ENCODE measurements at places on chromosomes 3 and 15.

DNA sequence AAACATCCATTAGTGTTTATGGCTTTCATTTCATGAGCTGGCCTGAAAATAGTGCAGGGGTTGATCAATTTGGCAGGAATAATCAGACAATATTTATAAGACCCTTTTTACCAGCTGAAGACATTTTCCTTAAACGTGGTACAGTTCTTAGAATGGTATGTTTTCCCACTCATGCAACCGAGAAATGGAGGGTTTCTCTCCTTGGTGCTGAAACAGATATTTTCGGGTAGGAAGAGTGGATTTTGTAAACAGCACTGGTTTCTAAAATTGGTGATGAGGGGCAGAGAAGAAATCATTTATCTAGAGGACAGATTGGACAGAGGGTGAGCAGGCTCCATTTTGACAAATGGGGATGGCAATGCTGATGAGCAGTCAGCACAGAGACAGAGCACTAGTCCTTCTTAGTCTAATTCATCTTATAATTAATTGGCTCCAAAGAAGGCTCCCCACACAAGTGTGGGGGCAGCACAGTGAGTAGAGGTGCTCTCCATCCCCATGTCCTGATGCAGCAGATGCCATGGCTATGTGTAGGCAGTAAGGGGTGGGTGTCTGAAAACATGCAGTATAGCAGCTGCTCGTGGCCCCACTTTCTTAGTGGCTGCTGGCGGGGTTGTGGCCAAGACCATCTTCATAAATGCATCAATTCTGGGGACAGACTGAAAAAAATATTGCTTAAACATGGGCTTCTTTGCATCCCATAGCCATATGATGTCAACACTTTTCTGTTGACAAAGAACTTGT, 18.1 kb upstream of the SLC7A14 start:
- DNase-seq = no peak

GRCh38 chr3:96915445-96915844, 101.1 kb downstream of the EPHA6 start:
- DNase-seq = no peak

- no peak for DNase-seq
Measured at GRCh38 chr3:154125378-154126030, 4.3 kb downstream of the ARHGEF26 start.

- peak; percentile 39 for DNase-seq
Measured at GRCh38 chr3:149618151-149619123, 39.4 kb downstream of the WWTR1 start.

DNA sequence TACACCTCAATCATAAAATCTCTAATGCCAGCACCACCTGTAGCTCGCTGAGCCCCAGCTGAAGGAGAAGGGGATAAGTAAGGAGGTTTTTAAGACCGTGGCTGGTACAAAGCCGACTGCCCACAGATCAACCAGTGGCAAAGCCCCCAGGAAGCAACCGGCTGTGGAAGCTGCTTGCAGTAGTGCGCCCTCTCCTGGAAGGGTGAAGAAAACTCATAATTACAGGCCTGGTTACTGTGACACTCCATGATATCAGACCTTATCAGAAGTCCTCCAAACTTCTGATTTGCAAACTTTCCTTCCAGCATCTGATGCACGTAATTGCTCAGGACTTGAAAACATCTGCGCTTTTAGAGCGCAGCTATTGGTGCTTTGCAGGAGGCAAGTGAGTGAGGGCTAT, 63.1 kb upstream of the MCTP2 start:
- DNase-seq = no peak

DNA sequence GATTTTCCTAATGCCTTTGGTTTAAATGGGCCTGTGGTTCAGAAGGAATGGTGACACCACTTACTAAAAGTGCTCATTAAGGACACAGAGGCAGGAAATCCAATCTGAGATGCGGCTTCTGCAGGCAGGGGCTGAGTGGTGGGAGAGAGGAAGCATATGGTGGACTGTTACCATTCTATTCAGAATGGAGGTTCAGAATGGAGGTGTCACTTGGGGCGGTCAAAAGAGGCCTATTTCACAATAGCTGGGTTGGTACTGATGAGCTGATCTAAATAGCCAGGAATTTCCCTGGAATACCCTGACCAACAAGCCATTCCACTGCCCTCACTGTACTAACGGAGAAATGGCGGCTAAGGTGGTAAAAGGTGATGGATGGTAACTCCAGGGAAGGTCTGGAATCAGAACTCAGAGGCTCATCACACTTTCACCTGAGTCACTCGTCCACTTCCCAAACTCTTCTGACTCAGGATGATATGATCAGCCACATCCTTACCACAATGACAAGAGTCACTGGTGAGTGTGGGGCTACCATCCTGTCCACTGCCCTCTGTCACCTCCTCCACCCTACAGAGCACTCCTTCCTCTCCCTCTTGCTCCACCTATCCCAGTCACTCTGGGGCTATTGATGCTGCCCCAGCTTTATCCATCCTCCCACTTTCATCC, 15.7 kb downstream of the RFT1 start:
- no peak for DNase-seq

GRCh38 chr3:16528581-16528993, 15.1 kb upstream of the RFTN1 start:
- no peak for DNase-seq

GRCh38 chr3:184308744-184309143, 5.7 kb upstream of the EIF4G1 start:
- DNase-seq = no peak

DNA sequence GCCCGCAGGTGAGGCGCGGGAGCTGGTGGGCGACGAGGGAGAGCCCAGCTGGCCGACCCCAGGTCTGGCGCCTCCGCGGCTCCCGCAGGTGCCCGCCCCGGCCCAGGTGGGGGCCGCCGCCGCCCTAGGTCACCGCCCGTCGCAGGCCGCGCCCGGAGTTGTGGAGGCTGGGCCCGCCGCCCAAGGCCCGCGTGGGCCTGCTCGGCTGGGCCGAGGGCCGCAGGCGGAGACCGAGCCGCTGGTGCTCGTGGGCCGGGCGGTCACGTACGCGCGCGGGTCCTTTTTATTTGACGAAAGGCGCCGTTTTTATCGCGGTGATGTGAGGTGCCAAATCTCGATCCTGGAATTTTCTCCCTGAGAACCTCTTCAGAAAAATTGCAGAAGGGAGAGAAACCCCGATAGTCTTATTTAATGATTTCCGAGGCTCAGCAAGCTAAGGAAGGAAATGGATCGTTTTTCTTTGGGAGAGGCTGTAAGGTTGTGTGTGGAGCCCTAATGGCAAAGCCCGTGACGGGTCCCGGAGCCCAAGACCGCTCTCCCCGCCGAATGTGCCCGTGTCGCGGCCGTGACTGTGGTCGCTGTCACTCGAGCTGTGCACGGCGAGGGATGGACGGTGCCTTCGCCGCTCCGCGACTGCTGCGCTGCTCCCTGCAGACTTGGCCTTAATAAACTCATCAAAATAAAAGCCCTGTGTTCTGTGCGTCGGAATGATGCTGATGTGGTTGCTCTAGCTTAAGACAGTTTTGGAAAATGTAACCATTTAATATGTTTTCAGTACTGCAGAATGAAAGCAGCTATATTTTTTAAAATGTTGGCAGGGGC, 612 bp downstream of the APPL1 start:
- DNase-seq = peak; percentile 75

DNA sequence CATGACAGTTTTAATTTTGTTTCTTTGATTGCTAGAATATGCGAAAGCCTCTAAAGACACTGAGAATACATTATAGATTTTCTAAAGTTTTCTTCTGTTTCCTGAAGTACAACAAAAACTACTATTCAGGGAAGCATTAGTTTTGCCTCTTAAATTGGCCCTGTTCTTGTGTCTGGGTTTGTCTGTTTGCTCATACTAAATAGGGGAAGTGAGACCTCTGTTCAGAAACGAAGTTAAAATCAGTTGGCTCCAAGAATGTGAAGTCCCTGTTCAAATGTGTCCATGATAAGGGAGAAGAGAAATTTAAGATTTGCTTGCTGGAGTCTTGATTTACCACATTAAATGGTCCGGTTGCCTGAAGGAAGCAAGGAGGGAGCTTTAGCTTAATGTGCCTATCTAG, 327.3 kb upstream of the GBE1 start:
- no peak for DNase-seq

- no peak for DNase-seq
Measured at GRCh38 chr3:112092496-112093179, 6.4 kb downstream of the C3orf52 start.

DNA sequence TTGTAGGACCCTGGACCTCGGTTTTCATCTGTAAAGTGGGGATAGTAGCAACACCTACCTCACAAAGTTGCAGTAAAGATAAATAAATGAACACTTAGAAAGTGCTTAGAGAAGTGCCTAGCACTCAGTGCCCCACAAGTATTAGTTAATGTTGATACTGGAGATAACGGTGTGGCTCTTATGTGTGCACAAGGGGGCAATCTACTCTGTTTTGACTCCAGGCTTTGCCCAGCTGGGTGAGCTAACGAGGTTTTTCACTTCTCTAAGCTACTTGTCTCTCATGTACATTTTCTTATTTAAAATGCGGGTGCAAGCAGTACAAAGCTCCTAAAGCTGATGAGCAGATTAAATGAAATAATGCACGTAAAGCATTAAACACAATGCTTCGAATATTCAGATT, 193.5 kb upstream of the ICE2 start:
- no peak for DNase-seq

GRCh38 chr3:72303926-72304325, 519.0 kb upstream of the PROK2 start:
- no peak for DNase-seq

DNA sequence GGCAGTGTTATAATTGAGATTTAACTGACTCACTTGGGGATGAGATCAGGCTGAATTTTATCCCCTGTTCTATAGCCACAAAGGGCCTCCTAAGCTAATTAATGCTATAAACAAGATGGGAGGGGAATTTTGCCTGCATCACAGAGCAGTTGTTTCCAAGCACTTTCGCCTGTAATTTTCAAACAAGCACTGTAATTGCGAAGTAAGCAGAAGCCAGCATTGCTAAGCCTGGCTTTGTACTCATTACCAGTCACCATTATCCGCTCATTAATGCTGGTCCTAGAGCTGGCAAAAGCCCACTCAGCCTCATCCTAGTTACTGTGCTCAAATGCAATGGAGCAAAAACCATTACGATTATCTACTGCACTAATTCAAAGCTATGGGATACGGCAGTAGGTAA, 356.6 kb upstream of the UBE2E2 start:
- DNase-seq = no peak

- DNase-seq = no peak
Measured at GRCh38 chr3:35565048-35565447, 74.3 kb upstream of the ARPP21 start.

DNA sequence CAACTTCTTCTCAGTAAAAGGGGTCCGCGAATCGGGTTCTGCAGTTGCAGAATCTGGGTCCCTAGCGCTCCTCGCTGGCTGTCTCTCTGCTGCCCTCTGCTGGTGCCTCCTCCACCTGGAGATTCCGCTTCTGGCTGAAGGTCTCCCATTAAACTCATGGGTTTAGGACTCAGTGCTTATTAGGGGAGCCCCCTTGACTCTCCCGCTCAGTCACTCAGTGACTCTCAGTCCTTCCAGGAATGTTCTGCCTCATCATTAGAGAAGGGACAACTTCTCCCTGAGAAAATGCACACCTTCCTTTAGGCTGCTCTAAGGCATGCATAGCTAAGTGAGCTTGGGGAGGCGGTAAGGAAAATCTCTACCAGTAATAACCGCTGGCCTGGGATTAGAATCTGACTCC, 7.1 kb downstream of the CPN2 start:
- peak; percentile 79 for DNase-seq

GRCh38 chr3:10445561-10446175, 59.7 kb downstream of the ATP2B2 start:
- no peak for DNase-seq

- no peak for DNase-seq
Measured at GRCh38 chr3:147449669-147450068, 40.5 kb downstream of the ZIC1 start.

GRCh38 chr15:52020221-52021085, 1.4 kb downstream of the MAPK6 start:
- DNase-seq = no peak

GRCh38 chr3:176769547-176770190, 427.6 kb downstream of the TBL1XR1 start:
- DNase-seq = no peak

DNA sequence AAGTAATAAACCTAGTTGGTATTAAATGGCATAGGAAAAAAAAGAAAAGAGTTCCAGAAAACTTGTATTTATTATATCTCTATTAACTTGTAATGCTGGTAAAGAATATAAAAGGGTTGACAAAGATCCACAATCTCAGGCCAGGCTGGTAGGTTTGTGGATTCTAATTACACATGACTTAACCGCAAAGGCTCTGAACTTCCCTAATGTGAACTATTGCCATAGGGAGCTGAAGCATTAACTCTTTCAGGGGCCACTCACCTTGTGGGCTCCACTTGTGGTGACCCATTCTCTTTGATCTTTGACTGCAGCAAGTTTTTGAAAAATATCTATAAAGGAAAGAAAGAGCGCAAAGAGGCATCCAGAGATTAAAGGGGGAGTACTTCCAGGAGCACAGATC, 58.5 kb downstream of the NEK10 start:
- no peak for DNase-seq

GRCh38 chr3:5579946-5580345, 392.4 kb downstream of the EDEM1 start:
- no peak for DNase-seq

DNA sequence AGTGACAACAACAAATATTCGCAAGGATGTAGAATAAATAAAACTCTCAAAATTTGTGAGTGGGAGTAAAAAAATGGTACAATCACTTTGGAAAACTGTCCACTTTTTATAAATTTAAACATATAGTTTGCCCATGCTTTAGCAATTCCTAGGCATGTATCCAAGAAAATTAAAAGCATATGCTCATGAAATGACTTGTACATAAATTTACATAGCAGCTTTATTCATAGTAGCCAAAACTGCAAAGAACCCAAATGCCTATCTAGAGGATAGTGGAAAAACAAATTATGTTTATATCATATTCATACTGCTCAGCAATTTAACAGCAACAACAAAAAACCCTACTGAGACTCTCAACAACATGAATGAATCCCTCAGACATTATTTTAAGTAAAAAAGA, 363.6 kb upstream of the CCDC54 start:
- no peak for DNase-seq

GRCh38 chr15:73378089-73378488, 9.3 kb upstream of the HCN4 start:
- peak; percentile 41 for DNase-seq

DNA sequence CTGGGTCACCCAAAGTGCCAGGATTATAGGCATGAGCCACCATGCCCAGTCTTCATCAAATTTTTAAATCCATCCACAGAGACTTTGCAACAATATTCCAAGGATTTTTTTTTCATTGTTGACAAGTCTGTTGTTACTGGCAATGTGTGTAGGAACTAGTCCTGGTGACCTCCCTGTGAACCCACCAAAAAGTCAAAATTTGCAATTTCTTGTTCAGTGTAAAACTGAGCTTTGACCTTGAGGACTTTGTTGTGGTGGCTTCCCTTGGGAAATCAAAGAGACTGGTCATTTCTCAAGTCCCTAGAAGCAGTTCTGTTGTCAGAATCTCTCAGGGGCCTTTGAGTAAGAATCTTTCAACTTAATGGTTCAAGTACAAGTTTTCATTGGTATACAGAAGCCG, 36.9 kb upstream of the COL8A1 start:
- DNase-seq = no peak

GRCh38 chr3:156135921-156136638, 15.7 kb downstream of the KCNAB1 start:
- no peak for DNase-seq
